Cerebellum (tissue), 4 donors: ENCODE measurements at places on chromosomes 11 and 22. TPM values are rescaled to one million over a fixed set of nuclear protein-coding genes. Genes with fewer than 3 reads are reported as not detected.
A peak's percentile ranks its signal among the peaks of the same experiment; 100 is the strongest.

GRCh38 chr11:124294687-124295086 is 19.1 kb downstream of the OR8D1 start:
- DNase-seq, result no peak

Gene MS4A4E
- not detected for total RNA-seq

- no peak for DNase-seq
Measured at GRCh38 chr11:111000400-111001080, 245.0 kb upstream of the POU2AF2 start.

DNA sequence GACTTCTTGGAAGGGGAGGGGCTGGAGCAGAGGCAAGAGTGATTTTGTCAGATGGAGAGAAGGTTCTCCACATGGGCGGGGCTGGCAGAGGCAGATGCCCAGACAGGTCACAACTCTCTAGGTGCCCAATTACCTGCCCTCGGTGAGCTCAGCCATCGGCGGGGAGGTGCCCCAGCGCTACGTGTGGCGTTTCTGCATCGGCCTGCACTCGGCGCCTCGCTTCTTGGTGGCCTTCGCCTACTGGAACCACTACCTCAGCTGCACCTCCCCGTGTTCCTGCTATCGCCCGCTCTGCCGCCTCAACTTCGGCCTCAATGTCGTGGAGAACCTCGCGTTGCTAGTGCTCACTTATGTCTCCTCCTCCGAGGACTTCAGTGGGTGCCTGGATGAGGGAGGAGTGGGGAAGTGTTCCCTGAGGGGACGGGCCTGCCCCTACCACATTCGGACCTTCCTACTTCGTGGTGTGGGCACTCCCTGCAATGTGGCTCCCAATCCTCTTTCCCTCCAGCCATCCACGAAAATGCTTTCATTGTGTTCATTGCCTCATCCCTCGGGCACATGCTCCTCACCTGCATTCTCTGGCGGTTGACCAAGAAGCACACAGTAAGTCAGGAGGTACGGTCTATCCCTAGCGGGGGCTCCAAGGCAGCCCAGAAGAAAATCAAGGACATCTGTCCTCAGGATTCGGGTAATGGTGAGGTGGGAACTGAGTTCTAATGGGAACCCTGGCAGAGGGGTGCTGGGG is 15.6 kb downstream of the PGAP2 start:
- no peak for DNase-seq

Gene MAJIN
- total RNA-seq, result not detected

GRCh38 chr22:46777609-46777970 is 15.1 kb downstream of the TBC1D22A start:
- DNase-seq, result no peak

Gene TBRG1
- total RNA-seq, result 31.5 TPM

- no peak for DNase-seq
Measured at GRCh38 chr11:119991022-119991404, 146.9 kb downstream of the TRIM29 start.

DNA sequence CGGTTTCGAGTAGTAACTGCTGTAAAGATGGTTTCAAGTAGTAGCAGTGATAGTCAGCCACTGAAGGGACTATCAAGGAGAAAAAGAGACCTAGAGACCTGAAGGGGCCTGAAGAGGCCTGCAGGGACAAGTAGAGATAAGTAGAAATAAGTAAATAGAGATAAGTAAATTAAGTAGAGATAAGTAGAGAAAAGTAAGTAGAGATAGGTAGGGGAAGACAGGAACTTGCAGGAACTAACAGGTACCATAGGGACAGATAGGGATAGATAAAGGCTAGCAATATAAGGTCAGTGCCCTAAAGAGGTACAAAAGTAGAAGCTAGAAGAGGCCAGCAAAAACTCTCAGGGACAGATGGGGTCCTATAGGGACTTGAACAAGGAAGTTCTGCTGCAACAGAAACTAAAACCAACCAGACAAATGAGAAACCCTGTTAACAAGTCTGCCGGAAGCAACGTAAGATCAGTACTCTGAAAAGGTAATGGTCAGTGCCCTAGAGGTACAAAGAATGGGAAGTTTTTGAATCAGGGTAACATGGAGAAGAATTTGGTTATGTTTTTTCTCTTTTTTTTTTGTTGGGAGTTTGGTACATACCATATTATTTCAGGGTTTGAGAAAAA is 9.6 kb upstream of the SC5D start:
- no peak for DNase-seq

Gene BAIAP2L2
- total RNA-seq, result not detected

GRCh38 chr11:34754171-34754823 is 133.4 kb downstream of the EHF start:
- no peak for DNase-seq

Gene SPCS2
- 28.9 TPM for total RNA-seq

Gene DCPS
- total RNA-seq, result 4.5 TPM

Gene PHF5A
- total RNA-seq, result 31.0 TPM

Gene OR4S2
- not detected for total RNA-seq

Gene NTM
- total RNA-seq, result 191 TPM

DNA sequence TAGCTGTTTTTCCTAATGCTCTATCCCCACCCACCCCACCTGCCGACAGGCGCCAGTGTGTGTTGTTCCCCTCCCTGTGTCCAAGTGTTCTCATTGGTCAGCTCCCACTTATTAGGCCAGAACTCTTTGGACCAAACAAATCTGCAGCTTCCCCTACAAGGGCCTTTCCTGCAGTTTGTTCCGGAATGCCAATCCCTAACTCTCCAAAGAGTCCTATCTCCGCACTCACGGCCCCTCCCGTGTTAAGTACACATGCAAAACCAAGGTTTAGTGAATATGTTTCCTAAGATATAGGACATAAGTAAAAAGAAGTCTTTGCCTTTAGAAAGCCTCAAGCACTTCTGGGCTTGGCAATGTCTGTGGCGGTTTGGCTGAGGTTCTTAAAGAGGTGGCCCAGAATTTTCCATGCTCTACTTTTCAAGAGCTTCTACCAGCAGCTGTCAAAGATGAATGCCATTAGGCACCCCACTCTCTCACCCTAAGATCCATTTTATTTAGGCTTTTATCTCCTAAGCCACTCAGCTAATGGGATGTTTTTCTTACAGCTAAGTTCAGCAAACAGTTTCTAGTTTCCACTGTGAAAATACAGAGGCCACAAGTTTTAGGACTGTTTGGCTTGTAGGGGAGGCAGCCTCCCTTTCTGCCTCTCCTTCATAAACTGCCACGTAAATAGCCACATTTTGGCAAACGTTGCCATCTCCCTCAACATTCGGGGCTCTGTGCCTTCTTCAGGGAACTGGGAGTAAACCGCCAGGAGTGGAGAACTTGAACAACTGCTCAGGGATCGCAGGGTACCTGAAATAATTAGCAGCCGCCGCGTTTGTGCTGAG is 1.6 kb downstream of the CD59 start:
- DNase-seq, result no peak

Gene OR51E2
- 0.18 TPM for total RNA-seq

DNA sequence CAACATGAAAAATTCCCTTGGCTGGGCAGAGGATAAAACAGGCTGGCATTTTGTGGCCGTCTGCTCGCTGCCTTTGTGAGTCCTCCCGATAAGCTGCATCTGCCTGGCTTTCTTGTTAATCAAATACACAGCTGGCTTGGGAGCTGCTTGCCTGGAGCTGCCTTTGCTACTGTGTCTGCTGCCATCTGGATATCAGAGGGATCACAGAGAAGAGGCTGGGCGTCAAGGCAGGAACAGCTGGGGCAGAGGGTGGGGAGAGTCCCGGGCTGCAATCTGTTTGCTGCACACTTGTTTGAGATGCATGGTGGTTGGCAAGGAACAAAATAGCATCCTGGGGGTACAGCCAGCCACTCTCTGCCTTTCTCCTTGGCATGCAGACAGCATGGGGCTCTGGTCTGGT is 36.0 kb downstream of the COMMD9 start:
- no peak for DNase-seq

DNA sequence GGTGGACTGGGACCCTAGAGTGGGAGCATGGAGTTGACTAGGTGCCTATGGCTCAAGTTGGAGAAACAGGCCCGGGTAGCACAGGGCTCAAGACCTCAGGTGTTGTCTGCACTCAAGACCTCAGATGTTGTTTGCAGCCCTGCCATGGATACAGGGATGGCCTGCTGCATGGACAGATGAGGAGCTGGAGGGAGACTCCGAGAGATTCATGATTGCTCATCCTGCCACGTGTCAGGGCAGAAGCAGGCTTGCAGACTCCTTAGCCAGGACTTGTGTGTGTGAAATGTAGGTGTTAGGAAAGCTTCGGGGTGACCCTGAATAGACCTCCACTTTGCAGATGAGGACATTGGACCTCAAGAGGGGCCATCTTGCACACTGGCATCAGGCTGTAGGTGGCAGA is 921 bp downstream of the CCDC116 start:
- DNase-seq, result no peak

- peak; percentile 52 for DNase-seq
Measured at GRCh38 chr22:38718414-38718813, 12.7 kb downstream of the GTPBP1 start.

DNA sequence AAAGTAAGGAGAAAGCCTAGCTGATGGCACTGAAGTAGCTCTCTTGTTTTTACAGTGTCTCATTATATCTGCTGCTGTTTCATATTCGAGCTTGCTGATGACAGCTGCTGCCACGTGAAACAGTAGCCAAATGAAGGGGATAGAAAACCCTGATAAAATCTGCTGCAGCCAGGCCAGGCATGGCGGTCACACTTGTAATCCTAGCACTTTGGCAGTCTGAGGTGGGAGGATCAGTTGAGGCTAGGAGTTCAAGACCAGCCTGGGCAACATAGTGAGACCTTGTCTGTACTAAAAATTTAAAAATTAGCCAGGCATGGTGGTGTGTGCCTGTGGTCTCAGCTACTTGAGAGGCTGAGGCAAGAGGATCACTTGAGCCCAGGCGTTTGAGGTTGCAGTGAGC is 13.4 kb downstream of the IFT46 start:
- no peak for DNase-seq

Gene ARRB1
- total RNA-seq, result 48.4 TPM

Gene PRDM11
- 10.9 TPM for total RNA-seq

GRCh38 chr22:40414311-40414710 is 43.9 kb downstream of the SGSM3 start:
- no peak for DNase-seq
